ENCODE measurements at places on chromosomes 5 and 9. TPM values are rescaled to one million over a fixed set of nuclear protein-coding genes. Genes with fewer than 3 reads are reported as not detected.

Gene LCN15
- 0.05 TPM for total RNA-seq

Gene LCN1
- total RNA-seq = not detected

Gene ITGA2
- total RNA-seq = 90.6 TPM

Gene MAP1B
- 134 TPM for total RNA-seq

Gene SLC34A1
- not detected for total RNA-seq

- DNase-seq = no peak
Measured at GRCh38 chr5:14779975-14780374, 91.6 kb downstream of the ANKH start.

DNA sequence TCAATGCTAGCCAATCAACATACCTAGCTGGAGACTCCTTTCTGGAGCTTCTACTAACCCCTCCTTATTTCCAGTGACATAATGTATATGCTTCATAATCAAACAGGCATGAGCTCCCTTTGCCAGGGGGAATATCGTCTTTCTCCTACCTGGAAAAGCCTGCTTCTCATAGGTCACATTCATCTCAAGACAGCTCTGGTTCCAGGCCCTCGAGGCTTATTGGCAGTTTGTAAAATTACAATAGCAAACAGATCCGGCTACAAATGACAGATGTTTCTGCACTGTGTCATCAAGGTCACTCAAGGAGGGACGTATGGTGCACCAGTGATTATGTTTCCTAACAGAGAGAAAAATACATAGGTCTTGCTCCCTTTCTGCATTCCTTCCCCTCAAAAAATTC, 140.0 kb downstream of the SAXO1 start:
- DNase-seq = no peak

- no peak for DNase-seq
Measured at GRCh38 chr5:66382152-66382551, 214.0 kb upstream of the MAST4 start.

DNA sequence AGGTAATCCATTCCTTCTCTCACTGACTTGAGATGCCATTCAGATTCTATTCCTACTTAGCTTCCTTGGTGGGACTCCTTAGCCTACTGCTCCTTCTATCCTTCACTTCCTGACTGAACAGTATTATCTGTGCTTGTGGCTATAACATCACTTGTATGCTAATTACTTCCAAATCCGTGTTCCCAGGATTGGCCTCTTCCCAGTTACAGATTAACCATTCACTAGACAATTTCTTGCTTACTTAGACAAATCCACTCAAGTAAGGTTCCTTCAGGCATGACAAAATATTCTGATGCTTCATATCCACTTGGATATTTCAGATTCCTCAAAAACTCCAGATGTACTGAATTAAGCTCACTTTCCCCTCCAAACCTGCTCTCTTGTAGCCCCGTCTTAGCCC, 18.3 kb downstream of the LIFR start:
- no peak for DNase-seq

DNA sequence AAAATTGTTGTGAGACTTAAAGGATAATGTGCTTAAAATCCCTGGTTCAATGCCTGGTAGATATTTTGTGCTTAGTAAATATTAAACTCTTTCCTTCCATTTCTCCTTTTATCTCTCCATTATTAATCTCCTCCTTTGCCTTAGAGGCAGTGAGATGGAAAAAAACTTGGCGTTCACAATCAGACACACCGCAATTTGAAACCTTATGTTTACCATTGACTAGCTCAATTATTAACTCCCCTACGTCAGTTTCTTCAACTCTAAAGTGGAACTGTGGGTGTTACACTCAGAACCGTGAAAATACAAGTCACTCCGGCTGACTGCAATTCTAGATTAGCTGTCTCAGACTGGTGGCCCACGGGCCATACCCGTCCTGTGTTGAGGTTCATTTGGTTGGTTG, 327.2 kb downstream of the DEPDC1B start:
- no peak for DNase-seq

GRCh38 chr5:1107167-1108022, 4.5 kb downstream of the SLC12A7 start:
- DNase-seq = no peak

- peak; percentile 68 for DNase-seq
Measured at GRCh38 chr5:135829681-135830383, 4.6 kb upstream of the SLC25A48 start.

DNA sequence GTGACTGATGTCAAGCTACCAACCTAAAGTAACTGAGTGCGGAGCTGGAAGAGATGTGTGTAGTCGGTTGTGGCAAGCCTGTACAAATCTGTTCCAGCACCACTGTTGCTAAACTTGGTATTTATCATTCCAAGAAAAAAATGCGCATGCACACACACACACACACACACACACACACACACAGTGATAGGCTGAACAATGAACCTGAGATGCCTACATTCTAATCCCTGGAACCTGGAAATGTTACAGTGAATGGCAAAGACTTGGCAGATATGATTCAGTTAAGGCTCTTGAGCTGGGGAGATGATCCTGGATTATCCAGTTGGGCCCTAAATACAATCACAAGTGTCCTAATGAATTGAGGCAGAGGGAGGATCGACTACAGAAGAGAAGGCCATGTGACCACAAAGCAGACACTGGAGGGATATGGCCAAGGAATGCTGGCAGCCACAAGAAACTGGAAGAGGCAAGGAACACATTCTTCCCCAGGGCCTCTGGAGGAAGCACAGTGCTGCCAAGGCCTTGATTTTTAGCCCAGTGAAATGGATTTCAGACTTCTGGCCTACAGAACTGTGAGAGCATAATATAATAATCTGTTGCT, 49.7 kb upstream of the LHFPL2 start:
- DNase-seq = peak; percentile 17

DNA sequence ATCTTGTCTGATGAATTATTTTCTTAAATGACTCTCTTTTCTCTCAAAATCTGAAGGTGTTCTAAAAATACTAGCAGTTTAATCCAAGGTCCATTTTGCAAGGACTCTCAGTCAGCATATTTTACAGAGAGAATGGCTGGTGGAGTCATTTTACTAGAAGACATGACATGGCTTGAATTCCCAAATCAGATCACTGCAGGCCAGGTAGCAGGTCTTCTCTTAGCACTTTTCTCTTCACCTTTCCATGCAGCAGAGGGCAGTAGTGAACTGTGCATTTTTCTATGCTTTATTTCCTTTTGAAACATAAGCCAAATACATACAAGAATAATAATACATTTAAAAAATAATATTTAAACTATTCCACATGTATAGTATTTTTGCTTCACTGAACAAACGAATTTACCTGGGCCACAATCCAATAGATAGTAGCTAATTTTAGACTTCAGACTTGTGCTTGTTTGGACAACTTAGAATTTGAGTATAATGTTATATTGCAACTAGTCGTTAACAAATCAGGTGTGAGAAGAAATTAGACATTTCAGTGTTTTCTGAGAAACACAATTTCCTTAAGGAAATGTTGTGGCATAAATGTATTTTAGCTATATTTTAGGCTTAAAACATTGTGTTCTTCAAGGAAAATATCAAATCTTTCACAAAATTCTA, 289.4 kb upstream of the DAB2 start:
- DNase-seq = peak; percentile 82

DNA sequence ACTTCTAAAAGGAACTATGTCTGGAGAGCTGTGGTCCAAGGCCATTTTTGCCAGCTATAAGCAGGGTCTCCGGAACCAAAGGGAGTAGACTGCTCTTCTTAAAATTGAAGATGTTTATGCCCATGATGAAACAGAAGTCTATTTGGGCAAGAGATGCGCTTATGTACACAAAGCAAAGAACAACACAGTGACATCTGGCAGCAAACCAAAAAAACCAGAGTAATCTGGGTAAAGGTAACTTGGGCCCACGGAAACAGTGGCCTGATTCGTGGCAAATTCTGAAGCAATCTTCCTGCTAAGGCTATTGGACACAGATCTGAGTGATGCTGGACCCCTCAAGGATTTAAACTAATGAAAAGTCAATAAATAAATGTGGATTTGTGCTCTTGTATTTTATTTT, 29.7 kb upstream of the GLDC start:
- DNase-seq = no peak

DNA sequence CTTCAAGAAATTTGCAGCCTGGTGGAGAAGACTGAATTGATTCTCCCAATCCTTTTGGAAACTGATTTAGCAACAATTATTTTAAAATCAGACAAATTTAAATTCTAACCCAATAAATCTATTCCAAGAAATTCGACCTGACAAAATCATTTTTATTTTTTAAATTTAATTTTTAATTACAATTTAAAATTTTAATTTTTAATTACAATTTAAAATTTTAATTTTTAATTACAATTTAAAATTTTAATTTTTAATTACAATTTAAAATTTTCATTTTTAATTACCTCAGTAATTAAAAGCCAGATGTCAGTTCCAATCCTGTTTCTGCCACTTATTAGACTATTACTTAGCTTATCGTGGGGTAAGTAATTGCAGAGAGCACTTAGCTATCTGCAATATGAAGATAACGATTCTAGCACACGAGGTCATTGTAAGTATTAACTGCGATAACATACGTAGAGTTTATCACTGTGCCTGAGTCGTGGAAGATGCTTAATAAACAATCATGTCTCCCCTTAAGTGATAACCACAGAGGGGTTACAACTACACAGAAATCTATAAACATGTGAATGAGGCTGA, 346.4 kb upstream of the SLC24A2 start:
- no peak for DNase-seq

- no peak for DNase-seq
Measured at GRCh38 chr5:15746833-15747232, 246.9 kb downstream of the FBXL7 start.

DNA sequence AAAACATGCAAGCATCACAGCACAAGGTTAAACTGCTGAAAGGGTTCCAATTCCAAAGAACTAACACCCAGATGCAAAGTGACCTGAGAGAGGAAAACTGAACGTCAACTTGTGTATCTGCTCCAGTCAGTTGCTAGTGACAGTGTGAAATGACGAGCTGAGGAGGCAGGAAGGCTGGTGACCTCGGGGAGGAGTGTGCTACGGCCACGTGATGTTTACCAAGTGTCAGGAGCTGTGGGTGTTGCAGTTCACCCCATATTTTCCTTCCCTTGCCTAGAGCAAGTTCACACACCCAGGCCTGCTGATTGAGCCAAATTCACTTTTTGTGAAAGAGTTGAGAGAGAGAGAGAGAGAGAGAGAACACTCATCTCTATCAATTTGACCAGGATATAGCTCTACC, 231.6 kb upstream of the ANKH start:
- DNase-seq = no peak

DNA sequence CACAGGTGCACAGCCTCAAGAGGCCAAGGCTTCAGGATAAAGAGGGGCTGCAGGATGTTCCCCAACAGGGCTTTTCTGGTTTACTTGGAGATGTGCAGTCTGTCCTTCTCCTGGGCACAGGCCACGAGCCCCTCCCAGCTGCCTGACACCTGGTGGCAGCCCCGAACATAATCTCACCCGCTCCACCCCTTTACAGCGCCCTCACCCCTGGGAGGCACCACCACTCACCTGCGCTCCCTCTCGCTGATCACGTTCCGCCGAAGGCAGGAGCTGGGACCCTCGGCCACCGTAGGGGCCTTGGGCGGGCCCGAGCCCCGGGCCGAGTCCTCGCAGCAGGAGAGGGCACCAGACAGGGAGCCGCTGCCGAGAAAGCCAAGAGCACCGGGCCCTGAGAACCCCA, 514 bp downstream of the SOHLH1 start:
- no peak for DNase-seq

GRCh38 chr5:178473854-178474253, 116.3 kb downstream of the COL23A1 start:
- DNase-seq = no peak

GRCh38 chr5:179023528-179024189, at the start of gene ZNF879:
Gene ZNF879, plus strand, starts transcription at chr5:179023804. Its CDS starts 1,201 bp downstream, at chr5:179025005.
- peak; percentile 98 for DNase-seq

- no peak for DNase-seq
Measured at GRCh38 chr9:109452761-109453160, 45.3 kb downstream of the PTPN3 start.

DNA sequence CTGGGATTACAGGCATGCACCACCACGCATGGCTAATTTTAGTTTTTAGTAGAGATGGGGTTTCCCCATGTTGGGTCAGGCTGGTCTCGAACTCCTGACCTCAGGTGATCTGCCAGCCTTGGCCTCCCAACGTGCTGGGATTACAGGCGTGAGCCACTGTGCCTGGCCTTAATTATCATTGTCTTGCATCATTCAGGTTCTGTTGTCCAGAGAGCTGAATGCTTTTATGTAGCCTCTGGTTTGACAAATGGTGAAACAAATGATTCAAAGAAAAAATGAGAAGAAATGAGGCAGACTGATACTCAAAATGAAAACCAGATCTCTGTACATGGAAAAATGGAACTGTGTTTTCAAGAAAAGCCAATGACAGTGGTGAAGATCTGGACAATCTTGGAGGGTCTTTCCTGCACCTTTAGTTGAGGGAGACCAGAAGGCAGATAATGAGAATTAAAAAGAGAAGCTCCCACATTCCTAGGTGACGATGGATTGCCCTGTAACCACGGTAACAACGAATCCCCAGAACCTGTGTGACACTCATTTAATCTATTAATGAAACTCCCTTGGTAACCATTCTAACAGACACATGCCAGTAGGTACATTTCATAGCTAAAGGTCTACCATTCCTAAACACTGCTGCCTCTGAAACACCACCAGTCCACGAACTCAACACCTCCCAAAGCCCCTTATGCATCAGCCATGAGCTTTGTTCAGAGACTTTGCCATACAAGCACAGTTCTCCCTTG, 1.6 kb downstream of the TEX48 start:
- DNase-seq = no peak

DNA sequence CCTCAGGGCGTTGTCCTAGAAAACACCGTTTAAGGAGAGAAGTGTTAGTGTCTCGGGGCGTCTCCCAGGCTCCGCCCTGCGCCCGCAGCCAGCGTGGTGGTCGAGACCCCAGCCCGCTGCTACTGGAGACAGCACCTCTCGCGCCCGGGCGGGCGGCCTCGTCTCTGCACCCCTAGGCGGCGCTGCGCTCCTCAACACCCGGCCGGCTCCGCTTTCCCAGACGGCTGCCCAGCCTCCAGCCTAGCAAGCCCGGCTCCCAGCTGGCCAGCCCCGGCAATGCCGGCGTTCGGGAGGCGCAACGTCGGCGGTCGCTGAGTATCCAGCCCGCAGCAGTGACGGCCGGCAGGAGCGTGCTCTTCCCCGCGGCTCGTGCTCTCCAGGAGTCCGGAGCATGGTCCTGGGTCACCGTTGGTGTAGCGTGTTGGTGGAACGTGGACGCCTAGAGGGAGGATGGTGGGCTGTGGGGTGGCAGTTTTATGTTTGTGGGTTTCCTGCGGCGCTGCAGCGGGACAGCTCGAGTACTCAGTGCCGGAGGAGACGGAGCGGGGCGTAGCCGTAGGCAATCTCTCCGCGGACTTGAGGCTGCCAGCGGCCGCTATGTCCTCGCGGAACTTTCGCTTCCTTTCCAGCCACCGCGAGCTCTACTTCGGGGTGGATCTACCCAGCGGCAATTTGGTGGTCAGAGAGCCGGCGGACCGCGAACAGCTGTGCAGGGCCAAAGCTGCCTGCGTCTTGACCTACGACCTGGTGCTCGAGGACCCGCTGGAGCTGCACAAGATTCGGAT, 536 bp downstream of the PCDHAC1 start:
- peak; percentile 75 for DNase-seq

Measured in dermis blood vessel endothelial cell (primary cell).